Activated B cell treated with CpG ODN at 0.5 μM for 24 hours (primary cell): ENCODE measurements at places on chromosomes 3 and 15.

DNA sequence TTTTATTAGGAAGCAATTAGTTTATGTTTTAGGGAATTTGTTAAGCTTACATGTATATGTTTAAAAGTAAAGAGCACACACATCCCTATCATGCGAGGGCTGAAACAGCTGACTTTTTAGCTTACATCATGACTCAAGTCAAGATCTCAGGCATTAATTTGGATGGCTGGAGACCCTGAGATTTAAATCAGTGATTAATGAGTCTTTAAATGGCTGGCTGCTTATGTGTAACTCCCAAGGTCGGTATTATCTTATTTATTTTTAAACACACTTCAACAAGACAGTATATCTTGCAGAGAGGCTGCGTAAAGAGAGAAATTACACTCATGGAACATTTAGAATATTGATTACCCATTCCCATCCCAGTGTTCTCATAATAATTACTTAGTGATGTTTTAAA lies 169.4 kb downstream of the KBTBD8 start:
- no peak for DNase-seq

- DNase-seq, result no peak
These were observed 1.9 kb downstream of the GOLIM4 start for GRCh38 chr3:168093790-168094189.

- DNase-seq, result no peak
These were observed 122.5 kb downstream of the IGSF11 start for GRCh38 chr3:118912188-118912587.

DNA sequence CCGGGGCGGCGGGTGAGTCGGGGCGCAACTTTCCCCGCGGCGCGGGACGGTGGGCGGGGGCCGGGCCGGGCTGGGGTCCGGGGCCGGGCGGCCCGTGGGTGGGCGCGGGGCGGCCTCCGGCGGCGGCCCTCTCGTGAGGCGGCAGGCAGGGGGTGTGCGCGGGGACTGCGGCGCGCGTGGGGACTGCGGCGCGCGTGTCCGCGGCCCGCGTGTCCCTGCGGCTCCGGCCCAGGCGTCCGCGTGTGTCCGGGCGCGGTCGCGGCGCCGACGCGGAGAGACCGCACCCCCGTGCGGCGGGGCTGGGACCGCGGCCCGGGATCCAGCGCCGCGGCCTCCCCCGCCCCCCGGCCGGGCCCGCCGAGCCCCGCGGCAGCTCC lies 349 bp downstream of the PLXNA1 start:
- no peak for DNase-seq

DNA sequence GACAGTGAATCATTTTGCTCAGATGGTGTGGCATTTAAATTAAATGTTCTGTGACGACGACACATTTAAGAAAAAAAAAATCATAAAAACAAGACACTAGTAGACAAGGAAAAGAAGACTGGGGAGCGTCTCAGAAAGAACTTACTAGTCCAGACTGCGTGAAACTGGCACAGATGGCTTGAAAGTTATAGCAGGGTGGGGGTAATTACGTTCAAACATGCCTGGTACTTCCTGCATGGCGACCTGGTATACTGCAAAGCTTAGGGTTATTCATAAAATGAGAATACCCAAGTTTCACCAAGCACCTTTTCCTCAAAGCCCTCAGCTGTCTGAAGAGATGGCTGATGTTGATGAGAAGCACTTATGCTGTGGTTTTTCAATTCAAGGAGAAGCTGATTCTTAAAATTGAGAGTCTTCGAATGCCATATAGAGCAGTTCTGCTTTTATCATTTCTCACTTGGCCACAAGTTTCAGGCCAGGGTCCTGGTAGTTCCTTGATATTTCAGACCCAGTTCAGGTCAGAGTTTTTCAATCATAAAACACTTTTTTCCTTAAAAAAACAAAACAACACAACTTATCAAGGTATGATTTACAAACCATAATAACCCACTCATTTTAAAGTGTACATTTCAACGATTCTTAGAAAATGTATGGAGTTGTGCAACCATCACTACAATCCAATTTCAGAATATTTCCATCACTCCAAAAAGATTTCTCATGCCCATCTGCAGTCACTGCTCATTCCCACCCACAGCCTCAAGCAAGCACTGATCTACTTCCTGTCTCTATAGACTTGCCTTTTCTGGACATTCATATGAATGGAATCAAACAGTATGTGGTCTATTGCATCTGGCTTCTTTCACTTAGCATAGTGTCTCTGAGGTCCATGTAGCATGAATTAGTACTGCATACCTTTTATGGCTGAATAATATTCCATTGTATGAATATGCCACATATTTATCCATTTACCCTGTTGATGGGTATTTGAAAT lies 24.7 kb downstream of the PCOLCE2 start:
- no peak for DNase-seq

GRCh38 chr3:129503471-129504291 lies 24.8 kb upstream of the RHO start:
- DNase-seq, result no peak

DNA sequence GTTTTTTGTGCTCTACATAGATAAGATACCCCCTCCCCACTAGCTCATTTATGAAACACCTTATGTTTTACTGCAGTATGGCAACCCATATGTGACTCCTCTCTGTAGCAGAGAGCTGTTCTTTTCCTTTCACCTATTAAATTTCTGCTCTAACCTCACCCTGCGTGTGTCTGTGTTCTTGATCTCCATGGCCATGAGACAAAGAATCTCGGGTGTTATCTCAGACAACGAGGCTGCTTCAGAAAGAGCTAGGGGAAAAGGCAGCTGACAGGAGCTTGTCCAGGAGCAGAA lies 18.0 kb downstream of the CCR8 start:
- no peak for DNase-seq

- peak; percentile 61 for DNase-seq
These were observed at the start of gene C3orf62 for GRCh38 chr3:49276475-49277382. Gene C3orf62 (minus strand): TSS chr3:49277232. CDS start chr3:49276872, 360 bp downstream.

DNA sequence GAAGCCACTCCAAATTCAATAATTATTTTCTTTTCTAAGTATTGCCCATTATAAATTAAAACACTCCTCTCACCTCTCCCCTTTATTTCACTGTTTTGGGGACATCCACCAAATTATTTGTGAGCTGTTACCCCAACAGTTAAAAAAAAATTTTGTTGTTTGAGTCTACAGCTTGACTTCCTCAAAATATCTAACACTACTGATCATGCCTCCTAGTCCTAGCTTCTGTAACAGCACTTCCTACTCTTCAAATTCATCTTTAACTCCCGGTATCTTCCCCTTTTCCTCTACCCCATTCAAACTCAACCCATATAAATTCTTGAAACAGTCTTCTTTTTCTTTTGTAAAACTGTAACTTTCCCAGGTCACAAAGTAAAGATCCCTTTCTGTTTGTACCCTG lies 15.9 kb downstream of the PARL start:
- no peak for DNase-seq

DNA sequence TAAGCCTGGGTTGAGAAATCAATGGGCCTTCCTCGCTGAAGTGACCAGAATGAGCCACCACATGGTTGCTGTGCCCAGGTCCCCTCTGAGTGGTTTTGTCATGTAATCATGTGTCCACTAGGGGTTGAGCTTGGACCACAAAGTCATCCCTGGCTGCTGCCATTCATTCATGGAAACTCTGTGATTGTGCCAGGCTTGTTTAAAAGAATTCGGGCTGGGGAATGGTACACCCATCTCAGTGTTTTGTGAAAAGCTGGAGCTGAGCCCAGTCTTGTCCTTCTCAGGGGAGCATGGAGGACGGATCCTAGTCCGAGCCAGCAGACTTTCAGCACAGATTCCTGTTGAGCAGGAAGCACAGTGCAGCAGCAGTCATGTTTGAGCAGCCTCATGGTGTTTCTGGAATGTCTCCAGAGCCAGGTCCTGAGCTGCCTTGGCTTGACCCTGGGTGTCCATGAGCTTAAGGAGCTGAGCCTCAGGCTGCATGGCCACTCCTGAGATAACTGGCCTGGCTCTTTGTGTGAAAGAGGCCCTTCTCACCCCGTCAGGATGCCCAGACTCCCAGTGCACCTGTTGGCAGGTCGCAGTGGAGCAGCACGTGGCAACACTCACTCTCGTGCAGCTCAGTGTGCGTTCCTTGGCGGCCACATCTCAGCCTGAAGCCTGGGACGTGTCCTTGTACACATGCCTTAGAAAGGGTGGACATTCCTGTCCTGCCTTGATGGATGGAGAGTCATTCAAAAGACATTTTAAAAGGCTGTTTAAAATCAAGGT lies 260.3 kb upstream of the TPM1 start:
- no peak for DNase-seq

- DNase-seq, result no peak
These were observed 56.0 kb upstream of the LCTL start for GRCh38 chr15:66621491-66622467.

DNA sequence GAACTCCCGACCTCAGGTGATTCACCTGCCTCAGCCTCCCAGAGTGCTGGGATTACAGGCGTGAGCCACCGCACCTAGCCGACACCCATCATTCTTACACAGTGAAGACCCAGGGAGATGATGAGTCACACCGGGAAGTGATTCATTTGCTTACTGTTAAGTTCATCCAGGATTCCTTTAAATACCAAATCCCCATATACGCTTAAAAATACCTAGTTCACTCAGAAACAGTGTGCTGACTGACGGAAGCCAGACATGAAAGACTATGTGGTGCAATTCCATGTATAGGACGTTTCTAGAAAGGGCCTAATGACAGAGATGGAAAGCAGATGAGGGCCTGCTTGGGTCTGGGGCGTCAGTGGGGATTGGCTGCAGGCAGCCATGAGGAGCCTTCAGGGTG lies 75.2 kb downstream of the APBA2 start:
- no peak for DNase-seq

DNA sequence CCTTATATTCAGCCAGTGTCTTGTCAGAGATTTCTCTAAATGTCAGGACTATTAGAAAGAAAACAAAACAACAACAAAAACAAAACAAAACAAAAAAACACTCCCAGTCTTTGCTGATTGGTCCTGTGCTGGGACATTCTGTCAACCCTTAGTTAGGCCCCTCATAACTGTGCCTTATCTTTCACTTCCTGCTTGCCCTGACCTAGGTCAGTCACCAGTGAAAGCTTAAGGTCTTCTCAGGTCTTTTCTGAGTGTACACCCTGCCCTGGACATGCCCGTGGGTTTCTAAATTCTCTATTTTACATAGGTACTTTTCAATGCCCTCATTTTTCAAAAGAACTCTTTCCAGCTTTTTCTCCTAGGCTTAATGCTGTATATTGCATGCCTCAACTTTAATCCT lies 454.1 kb downstream of the GRM7 start:
- no peak for DNase-seq

DNA sequence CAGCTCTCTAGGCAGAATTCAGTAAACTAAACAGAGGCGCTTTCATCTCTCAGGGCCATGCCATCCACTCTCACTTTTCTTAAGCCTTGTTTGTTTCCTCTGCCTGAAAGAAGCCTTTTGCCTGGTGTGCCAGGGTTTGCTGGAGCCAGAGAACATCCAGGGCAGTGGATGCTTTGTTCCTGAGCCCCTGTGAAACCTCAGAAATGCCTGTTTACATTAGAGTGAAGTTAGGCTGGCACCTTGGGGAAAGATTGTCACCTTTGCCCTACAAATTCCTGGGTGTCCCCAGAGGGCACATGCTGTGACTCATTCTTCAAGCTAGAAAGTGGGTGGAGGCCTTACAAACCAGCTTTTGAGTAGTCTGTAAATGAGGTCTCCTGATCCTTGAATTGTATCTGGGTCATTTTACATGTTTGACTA lies 10.7 kb upstream of the TRAK1 start:
- DNase-seq, result peak; percentile 51

DNA sequence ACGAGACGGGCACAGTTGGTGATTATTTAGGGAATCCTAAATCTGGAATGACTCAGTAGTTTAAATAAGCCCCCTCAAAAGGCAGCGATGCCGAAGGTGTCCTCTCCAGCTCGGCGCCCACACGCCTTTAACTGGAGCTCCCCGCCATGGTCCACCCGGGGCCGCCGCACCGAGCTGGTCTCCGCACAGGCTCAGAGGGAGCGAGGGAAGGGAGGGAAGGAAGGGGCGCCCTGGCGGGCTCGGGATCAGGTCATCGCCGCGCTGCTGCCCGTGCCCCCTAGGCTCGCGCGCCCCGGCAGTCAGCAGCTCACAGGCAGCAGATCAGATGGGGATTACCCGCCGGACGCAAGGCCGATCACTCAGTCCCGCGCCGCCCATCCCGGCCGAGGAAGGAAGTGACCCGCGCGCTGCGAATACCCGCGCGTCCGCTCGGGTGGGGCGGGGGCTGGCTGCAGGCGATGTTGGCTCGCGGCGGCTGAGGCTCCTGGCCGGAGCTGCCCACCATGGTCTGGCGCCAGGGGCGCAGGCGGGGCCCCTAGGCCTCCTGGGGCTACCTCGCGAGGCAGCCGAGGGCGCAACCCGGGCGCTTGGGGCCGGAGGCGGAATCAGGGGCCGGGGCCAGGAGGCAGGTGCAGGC lies 318.0 kb downstream of the FGF12 start:
- no peak for DNase-seq
